Temporal lobe (tissue), 4 donors: ENCODE measurements at places on chromosomes 4 and X. TPM values are rescaled to one million over a fixed set of nuclear protein-coding genes. Genes with fewer than 3 reads are reported as not detected.

Gene LAGE3
- total RNA-seq, result 7.9 TPM

Gene GCNA
- 1.5 TPM for total RNA-seq

Gene SRD5A3
- total RNA-seq, result 6.1 TPM

Gene ADAMTS3
- 14.8 TPM for total RNA-seq

Gene MCTS1
- total RNA-seq, result 31.7 TPM

Gene IL13RA2
- 3.9 TPM for total RNA-seq

Gene NPNT
- 47.9 TPM for total RNA-seq

Gene EDA
- total RNA-seq, result 3.7 TPM

Gene PDGFC
- 23.4 TPM for total RNA-seq

Gene P2RY8
- total RNA-seq, result not detected
